Lung (tissue), 17 donors: ENCODE measurements at places on chromosomes 5 and 9. TPM values are rescaled to one million over a fixed set of nuclear protein-coding genes. Genes with fewer than 3 reads are reported as not detected.

Gene ACSL6
- 0.43 TPM for total RNA-seq

DNA sequence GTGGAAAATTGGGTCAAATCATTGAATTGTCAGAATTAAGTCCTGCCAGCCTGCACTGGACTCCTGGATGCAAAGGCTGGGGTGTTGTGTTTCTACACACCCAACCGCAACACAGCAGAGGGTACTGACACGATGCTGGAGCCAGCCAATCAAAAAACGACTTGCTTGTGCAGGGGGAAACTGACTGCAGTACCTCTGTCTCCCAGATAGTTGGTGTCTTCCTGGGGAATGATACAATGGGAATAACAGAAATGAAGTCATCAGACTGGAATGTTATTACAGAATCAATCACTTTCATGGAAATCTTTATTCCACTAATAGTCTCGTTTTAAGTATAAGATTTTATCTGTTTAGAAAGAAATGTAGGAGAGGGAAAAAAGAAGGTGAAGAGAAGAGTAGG is 330.3 kb downstream of the MLLT3 start:
- DNase-seq: no peak
- H3K4me1 ChIP-seq: no peaks in the 10 kb centered on the region
- no peaks in the 10 kb centered on the region for H3K27me3 ChIP-seq
- H3K27ac ChIP-seq: no peak overlapping the region
- no peak overlapping the region for H3K4me3 ChIP-seq

Gene ROPN1L
- total RNA-seq: 34.8 TPM

DNA sequence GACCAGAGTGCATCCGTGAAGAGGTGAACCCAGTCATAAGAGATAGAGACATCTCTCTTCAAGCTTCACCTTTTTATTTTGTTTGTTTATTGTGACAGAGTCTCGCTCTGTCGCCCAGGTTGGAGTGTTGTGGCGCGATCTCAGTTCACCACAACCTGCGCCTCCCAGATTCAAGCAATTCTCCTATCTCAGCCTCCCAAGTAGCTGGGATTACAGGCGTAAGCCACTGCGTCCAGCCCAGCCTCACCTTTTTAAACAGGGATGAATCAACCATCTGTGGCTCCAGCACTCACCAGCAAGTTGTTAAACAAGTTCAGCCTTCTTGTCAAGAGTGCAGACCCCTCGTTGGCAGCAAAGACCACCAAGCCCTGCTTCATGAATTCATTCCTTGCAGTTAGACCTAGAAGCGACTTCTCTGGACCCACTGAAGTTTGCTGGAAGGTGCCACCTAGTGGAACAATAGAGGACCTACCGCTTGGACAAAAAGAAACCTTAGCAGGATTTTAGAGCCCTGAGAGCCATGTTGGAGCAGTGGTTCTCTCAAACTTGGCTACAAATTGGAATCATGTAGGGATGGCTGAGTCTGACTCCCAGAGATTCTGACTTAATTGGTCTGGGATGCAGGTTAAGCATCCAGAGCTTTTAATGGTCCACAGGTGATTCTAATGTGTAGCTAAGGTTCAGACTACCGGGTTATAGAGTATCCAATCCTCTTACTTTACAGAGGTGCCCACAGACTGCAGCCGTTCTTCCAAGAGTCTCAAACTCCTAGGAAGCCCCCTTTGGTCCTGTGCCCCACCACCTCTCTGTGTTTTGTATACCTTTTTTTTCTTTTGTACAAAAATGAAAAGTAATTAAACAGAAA is 10.5 kb upstream of the GALNT10 start:
- DNase-seq: peak; percentile 76
- H3K36me3 ChIP-seq: no peaks in the 10 kb centered on the region
- no peak overlapping the region for H3K27ac ChIP-seq
- no peak overlapping the region for H3K4me3 ChIP-seq
- H3K4me1 ChIP-seq: peaks cover 2% of the 10 kb centered on the region

Gene CCDC69
- total RNA-seq: 15.4 TPM

- H3K27ac ChIP-seq: no peak overlapping the region
- H3K27me3 ChIP-seq: no peaks in the 10 kb centered on the region
- no peaks in the 10 kb centered on the region for H3K36me3 ChIP-seq
These were observed 607.4 kb downstream of the CDH12 start for GRCh38 chr5:22245770-22246169.

DNA sequence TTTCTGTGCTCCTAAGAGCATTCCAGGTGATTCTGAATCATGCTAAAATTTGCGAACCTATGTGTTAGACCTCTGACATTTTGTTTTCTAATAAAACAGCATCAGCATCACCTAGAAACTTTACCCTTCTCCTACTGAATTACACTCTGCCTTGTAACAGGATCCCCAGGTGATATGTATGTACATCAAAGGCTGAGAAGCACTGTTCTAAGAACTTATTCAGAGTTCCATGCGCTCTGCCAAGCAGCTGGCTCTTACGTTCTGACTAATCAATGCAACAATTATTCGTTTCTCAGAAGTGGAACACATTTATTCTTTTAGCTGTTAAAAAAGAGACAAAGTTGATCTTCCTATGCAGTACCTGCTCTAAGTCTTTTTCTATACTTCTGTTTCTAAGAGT is 228.6 kb downstream of the SLF1 start:
- no peak for DNase-seq
- H3K36me3 ChIP-seq: no peaks in the 10 kb centered on the region
- H3K4me3 ChIP-seq: no peak overlapping the region
- H3K4me1 ChIP-seq: no peaks in the 10 kb centered on the region
- H3K27me3 ChIP-seq: no peaks in the 10 kb centered on the region

- peaks cover 8% of the 10 kb centered on the region for H3K4me1 ChIP-seq
- DNase-seq: no peak
- H3K27me3 ChIP-seq: no peaks in the 10 kb centered on the region
- H3K36me3 ChIP-seq: no peaks in the 10 kb centered on the region
- no peak overlapping the region for H3K27ac ChIP-seq
- H3K4me3 ChIP-seq: no peak overlapping the region
These were observed 1.8 kb downstream of the MRPS2 start for GRCh38 chr9:135502168-135502872.

Gene NR6A1
- 4.0 TPM for total RNA-seq

Gene DNM1
- total RNA-seq: 8.2 TPM

Gene KIF4B
- total RNA-seq: not detected

- no peaks in the 10 kb centered on the region for H3K27me3 ChIP-seq
- peaks cover 3% of the 10 kb centered on the region for H3K4me1 ChIP-seq
- DNase-seq: no peak
- no peak overlapping the region for H3K27ac ChIP-seq
These were observed 75.1 kb downstream of the AMBP start for GRCh38 chr9:114002986-114003350.

- DNase-seq: no peak
- H3K4me1 ChIP-seq: no peaks in the 10 kb centered on the region
- no peak overlapping the region for H3K4me3 ChIP-seq
- H3K27ac ChIP-seq: no peak overlapping the region
These were observed 36.7 kb upstream of the GABBR2 start for GRCh38 chr9:98745470-98745869.

DNA sequence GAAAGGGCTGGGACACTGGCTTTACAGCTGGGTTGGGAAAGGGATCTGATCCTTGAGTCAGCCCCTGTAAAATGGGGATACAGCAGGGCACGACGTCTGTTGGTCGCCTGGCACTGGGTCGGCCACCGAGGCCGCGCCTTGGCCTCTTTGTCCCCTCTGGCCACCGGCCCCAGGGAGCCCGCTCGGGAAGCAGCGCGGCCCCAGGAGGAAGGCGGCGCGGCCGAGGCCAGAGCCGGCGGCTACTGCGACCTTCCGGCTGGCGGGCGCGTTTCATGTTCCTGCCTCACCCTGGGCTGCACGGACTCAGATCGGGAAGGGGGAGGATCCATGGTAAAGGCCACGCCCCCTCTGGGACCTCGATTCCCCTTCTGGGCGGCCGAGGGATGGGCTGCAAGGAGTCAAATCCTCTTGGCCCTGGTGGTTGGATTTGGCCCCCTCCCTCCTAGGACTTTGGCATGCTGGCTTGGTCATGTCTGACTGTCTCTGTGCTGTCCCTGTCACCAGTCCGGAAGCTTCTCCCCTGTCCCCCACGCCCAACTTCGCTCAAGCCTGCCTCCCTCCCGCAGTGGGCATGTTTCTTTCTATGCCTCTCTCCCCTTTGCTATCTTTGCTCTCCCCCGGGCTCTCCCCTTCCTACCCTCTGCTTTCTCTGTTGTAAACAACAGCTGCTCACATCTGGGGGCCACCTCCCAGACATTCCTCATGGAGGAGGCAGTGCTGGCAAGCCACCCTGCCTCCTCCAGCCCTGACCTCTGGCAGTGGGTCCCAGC is 25.8 kb downstream of the FPGS start:
- peaks cover 4% of the 10 kb centered on the region for H3K36me3 ChIP-seq
- peak overlapping the region; percentile 49 for H3K27ac ChIP-seq
- H3K4me1 ChIP-seq: peaks cover 40% of the 10 kb centered on the region
- no peak overlapping the region for H3K4me3 ChIP-seq
- peak; percentile 96 for DNase-seq

Gene PCSK1
- total RNA-seq: 2.2 TPM

Gene KIF27
- 24.6 TPM for total RNA-seq

Gene ZFAND5
- total RNA-seq: 180 TPM

Gene PCDHGA7
- 2.9 TPM for total RNA-seq

Gene NSG2
- total RNA-seq: 1.6 TPM

Gene SPINK7
- total RNA-seq: not detected

Gene GCNT4
- total RNA-seq: 2.8 TPM

DNA sequence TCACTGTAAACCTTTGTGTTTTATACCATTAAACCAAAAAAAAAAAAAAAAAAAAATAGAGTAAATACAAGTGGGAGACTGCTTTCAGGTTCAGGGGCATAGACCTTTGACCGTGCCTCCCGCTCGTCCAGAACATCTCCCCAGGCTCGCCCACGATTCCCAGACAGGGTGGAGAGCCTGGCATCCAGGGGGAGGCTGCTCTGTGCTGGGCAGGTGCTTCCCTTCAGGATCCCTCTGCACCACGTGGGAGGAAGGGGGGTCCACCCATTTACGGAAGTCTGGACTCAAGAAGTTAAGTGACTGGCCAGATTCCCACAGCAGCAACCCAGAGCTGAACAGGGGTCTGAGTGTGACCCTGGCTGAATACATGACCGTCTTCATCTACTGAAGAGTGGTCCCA is 125.4 kb upstream of the LMX1B start:
- peaks cover 4% of the 10 kb centered on the region for H3K36me3 ChIP-seq
- no peak overlapping the region for H3K4me3 ChIP-seq
- no peak for DNase-seq
- H3K27ac ChIP-seq: no peak overlapping the region
- no peaks in the 10 kb centered on the region for H3K4me1 ChIP-seq
- H3K27me3 ChIP-seq: no peaks in the 10 kb centered on the region

DNA sequence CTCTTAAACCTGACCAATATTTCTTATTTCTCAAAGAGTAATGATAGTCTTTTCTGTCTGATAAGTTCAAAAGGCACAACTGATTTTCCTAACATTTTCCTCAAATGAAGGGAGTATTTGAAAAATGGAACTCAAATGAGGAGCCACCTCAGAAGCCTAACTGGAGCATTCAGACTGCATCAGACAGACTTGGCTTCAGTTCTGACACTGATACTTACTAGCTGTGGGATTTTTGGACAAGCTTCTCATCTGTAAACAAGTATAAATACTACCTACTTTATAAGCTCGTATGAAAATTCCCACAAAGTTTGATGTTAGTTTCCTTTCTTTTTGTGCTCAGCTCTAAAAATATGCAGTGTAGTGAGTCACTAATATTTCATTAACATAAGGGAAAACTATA is 107.7 kb upstream of the CCDC152 start:
- no peaks in the 10 kb centered on the region for H3K36me3 ChIP-seq
- no peak overlapping the region for H3K4me3 ChIP-seq
- no peaks in the 10 kb centered on the region for H3K4me1 ChIP-seq
- peak; percentile 74 for DNase-seq

DNA sequence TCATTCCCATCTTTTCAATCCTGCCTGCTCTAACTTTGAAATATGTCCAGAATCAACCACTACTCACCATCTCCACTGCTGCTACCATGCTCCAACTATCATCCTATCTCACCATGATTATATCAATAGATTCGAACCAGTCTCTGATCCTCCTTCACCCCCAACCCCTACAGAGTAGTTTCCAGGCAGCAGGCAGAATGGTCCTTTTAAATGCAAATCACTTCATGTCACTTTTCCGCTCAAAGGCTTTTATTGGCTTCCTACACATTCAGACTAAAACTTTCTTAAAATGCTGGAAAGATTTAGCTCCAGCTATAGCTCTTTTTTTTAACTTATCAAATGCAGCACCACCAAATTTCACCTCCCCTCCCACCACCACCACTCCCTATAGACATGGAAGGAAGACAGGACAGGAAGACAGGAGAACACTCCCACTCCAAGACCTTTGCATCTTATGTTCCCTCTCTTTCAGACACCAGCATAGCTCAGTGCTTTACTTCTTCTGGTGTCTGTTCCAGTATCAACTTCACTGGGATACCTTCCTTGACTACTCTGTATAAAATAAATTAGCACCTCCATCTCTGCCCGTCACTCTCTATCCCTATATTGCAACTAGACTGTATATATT is 9.9 kb upstream of the PPP2R2B start:
- no peaks in the 10 kb centered on the region for H3K27me3 ChIP-seq
- H3K27ac ChIP-seq: no peak overlapping the region
- H3K36me3 ChIP-seq: no peaks in the 10 kb centered on the region
- no peak overlapping the region for H3K4me3 ChIP-seq
- H3K4me1 ChIP-seq: no peaks in the 10 kb centered on the region

Gene ANKRD34B
- total RNA-seq: 0.34 TPM

GRCh38 chr5:119088438-119088837 is 17.6 kb downstream of the DMXL1 start:
- peaks cover 1% of the 10 kb centered on the region for H3K36me3 ChIP-seq
- H3K27me3 ChIP-seq: no peaks in the 10 kb centered on the region
- no peak overlapping the region for H3K27ac ChIP-seq
- DNase-seq: no peak
- no peaks in the 10 kb centered on the region for H3K4me1 ChIP-seq
- H3K4me3 ChIP-seq: no peak overlapping the region

Gene SEPTIN8
- 27.5 TPM for total RNA-seq

- H3K4me3 ChIP-seq: no peak overlapping the region
- no peaks in the 10 kb centered on the region for H3K36me3 ChIP-seq
- no peaks in the 10 kb centered on the region for H3K4me1 ChIP-seq
These were observed 313.8 kb downstream of the FAM170A start for GRCh38 chr5:119943148-119943547.

Gene SPINK1
- total RNA-seq: 13.5 TPM

Gene UBQLN1
- 96.6 TPM for total RNA-seq

DNA sequence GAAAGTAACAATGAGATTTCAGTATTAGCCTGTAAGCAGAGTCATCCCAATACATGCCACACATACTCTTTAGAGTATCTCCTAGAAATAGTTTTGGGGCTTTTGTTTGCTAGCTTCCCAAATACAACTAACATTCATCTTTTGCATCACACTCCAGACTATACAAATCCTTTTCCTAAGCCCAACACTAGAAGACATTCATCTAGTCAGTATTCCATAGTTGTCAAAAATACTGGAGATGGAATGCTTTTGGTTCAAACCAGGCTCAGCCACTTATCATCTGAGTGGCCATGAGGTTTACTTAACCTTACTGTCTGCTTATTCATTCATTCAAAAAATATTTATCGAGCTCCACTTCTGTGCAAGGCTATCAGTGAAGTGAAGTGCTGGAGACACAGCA is 205.1 kb upstream of the SGCD start:
- no peak for DNase-seq
- no peak overlapping the region for H3K4me3 ChIP-seq
- peaks cover 2% of the 10 kb centered on the region for H3K27me3 ChIP-seq
- H3K36me3 ChIP-seq: no peaks in the 10 kb centered on the region
- H3K27ac ChIP-seq: no peak overlapping the region
